Osteocyte (in vitro differentiated cells): ENCODE measurements at places on chromosomes 12 and 14. TPM values are rescaled to one million over a fixed set of nuclear protein-coding genes. Genes with fewer than 3 reads are reported as not detected.

- no peak for DNase-seq
- H3K36me3 ChIP-seq: no peaks in the 10 kb centered on the region
- no peaks in the 10 kb centered on the region for H3K27me3 ChIP-seq
These were observed 532.8 kb downstream of the FUT8 start for GRCh38 chr14:65945327-65945726.

DNA sequence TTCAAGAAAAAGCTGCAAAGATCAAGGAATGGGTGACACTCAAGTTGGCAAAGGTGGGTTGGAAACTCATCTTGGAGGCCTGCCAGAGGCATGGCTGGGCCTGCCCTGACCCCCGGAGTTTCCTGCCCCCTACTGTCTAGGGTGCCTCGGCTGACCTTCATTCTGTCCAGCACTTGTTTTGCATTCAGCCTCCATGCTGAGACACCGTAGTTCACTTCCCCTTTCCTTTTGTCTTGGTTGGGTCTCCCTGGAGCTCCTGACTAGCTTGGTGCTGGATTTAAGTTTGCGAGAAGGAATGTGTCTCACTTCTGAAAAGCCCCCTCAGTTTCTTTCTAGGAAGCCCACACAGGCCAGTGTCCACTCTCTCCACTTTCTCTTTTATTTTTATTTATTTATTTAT is 26.5 kb downstream of the PLEKHH1 start:
- no peaks in the 10 kb centered on the region for H3K4me1 ChIP-seq
- H3K27me3 ChIP-seq: peaks cover 5% of the 10 kb centered on the region
- H3K4me3 ChIP-seq: no peak overlapping the region
- no peaks in the 10 kb centered on the region for H3K36me3 ChIP-seq
- no peak for DNase-seq

- H3K4me3 ChIP-seq: no peak overlapping the region
- no peaks in the 10 kb centered on the region for H3K27me3 ChIP-seq
- no peak for DNase-seq
- no peaks in the 10 kb centered on the region for H3K36me3 ChIP-seq
These were observed 2.4 kb upstream of the NUMB start for GRCh38 chr14:73460691-73461127.

- H3K4me3 ChIP-seq: peak overlapping the region; percentile 60
- no peak for DNase-seq
- no peaks in the 10 kb centered on the region for H3K36me3 ChIP-seq
- peaks cover 4% of the 10 kb centered on the region for H3K27me3 ChIP-seq
- H3K4me1 ChIP-seq: peaks cover 25% of the 10 kb centered on the region
These were observed 573 bp downstream of the CKB start for GRCh38 chr14:103521951-103522563.

- peaks cover 4% of the 10 kb centered on the region for H3K4me1 ChIP-seq
- no peak overlapping the region for H3K27ac ChIP-seq
- H3K36me3 ChIP-seq: no peaks in the 10 kb centered on the region
- DNase-seq: no peak
These were observed 163.0 kb upstream of the FRMD6 start for GRCh38 chr14:51488569-51489220.

DNA sequence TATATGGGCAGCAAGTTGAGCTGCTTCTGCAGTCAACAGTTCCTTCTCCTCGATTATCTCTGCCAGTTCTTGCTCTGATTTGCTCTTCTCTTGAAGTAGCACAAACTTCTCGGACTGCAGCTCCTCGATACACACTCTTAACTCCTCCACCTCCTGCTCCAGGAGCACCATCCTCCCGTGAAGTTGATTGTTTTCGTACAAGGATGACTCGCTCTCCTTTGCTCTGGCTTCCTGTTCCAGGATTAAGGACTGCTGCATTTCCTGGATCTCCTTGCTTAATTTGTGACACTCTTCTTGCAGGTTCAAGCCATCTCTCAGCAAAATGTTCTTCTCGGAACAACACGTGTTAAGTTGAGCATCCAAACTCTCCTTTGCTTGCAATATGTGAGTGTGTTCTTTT is 56.2 kb upstream of the VPS33A start:
- no peak overlapping the region for H3K4me3 ChIP-seq
- H3K4me1 ChIP-seq: peaks cover 4% of the 10 kb centered on the region
- peaks cover 48% of the 10 kb centered on the region for H3K36me3 ChIP-seq
- no peaks in the 10 kb centered on the region for H3K27me3 ChIP-seq
- no peak for DNase-seq
- no peak overlapping the region for H3K27ac ChIP-seq

GRCh38 chr12:48194799-48195201 is 8.3 kb downstream of the OR10AD1 start:
- H3K4me1 ChIP-seq: peaks cover 11% of the 10 kb centered on the region
- H3K4me3 ChIP-seq: no peak overlapping the region
- peaks cover 48% of the 10 kb centered on the region for H3K27me3 ChIP-seq
- H3K27ac ChIP-seq: no peak overlapping the region

DNA sequence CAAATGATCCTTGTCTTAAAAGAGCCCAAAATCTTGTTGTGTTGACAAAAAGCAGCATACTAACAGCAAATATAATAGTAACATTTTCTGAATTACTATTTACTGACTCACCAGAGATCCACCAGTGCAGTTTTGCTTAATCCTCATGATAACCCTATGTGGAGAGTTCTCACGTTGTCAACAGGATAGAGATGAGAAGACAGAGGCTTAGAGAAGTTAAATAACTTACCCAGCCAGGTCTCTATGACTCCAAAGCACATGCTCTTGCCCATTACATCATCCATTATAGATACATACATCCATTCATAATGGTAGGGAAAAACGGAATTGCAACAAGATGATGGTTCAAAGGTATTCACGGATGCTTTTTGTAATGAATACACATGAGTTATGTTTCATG is 111.9 kb downstream of the PAX9 start:
- peaks cover 3% of the 10 kb centered on the region for H3K27me3 ChIP-seq
- no peaks in the 10 kb centered on the region for H3K36me3 ChIP-seq
- peaks cover 7% of the 10 kb centered on the region for H3K4me1 ChIP-seq
- DNase-seq: no peak

DNA sequence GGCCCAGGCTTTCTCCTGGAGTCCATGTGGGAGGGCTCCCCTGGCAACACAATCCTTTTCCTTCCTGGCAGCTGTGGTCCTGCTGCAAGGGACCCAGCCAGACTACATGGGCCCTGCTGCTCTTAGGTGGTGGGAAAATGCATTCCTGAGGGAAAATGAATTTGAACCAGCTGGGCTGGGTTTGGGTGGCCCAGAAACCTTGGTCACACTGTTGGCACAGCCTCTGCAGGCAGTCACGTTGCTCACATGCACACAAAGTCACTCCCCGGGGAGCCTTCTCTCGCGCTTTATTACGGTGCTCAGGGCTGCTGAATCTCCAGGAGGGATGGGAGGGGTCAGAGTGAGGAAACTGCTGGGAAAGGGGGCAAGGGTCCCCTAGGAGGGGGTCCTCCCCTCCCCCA is 17.2 kb downstream of the PLEKHG3 start:
- peaks cover 91% of the 10 kb centered on the region for H3K4me1 ChIP-seq
- H3K36me3 ChIP-seq: peaks cover 7% of the 10 kb centered on the region
- H3K27me3 ChIP-seq: no peaks in the 10 kb centered on the region
- H3K27ac ChIP-seq: peak overlapping the region; percentile 83

- H3K4me1 ChIP-seq: no peaks in the 10 kb centered on the region
- no peak overlapping the region for H3K27ac ChIP-seq
- H3K27me3 ChIP-seq: peaks cover 24% of the 10 kb centered on the region
These were observed 272.0 kb upstream of the E2F7 start for GRCh38 chr12:77337362-77337761.

DNA sequence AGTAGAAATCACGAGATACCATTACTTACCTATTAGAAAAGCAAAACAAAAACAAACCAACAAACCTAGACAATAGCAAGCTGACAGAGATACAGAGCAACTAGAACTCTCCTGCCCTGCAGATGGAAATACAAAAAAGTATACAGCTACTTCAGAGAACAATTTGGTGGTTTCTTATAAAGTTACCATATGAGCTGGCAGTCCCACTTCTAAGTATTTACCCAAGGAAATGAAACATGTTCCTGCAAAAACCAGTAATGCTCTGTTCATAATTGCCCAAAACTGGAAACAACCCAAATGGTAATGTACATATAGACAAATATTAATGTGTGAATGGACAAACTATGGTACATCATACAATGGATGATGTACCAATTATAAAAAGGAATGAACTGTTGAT is 31.7 kb downstream of the FUT8 start:
- peaks cover 12% of the 10 kb centered on the region for H3K4me1 ChIP-seq
- DNase-seq: no peak
- no peak overlapping the region for H3K27ac ChIP-seq
- no peaks in the 10 kb centered on the region for H3K36me3 ChIP-seq
- H3K27me3 ChIP-seq: no peaks in the 10 kb centered on the region
- H3K4me3 ChIP-seq: no peak overlapping the region

GRCh38 chr14:51534610-51535011 is 117.1 kb upstream of the FRMD6 start:
- no peak overlapping the region for H3K4me3 ChIP-seq
- no peaks in the 10 kb centered on the region for H3K27me3 ChIP-seq
- H3K36me3 ChIP-seq: no peaks in the 10 kb centered on the region

- no peak for DNase-seq
- H3K4me3 ChIP-seq: no peak overlapping the region
- H3K27ac ChIP-seq: no peak overlapping the region
- H3K36me3 ChIP-seq: no peaks in the 10 kb centered on the region
- no peaks in the 10 kb centered on the region for H3K4me1 ChIP-seq
These were observed 219.3 kb downstream of the RMST start for GRCh38 chr12:97681612-97682504.

DNA sequence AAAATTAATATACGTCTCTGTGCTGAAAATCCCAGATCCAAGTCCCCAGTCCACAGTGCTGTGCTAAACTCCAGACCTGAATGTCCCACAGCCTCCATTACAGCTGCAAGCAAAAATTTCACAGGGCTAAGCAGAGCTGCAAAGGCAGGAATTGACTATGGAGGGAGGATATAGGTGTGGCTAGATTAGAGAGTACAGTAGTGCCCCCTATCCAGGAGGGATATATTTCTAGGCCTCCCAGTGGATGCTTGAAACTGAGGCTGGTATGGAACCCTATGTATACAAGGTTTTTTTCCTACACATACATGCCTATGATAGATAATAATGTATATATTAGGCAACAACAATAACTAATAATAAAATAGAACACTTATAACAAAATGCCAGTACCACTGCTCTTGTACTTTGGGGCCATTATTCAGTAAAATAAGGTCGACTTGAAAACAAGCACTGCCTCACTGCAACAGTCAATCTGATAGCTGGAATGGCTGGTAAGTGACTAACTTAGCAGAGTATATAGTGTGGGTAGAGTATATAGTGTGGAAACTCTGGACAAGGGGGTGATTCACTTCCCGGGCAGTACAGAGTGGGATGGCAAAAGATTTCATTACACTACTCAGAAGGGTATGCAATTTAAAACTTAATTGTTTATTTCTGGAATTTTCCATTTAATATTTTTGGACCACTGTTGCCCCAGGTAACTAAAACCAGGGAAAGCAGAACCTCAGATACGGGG is 82.7 kb downstream of the C14orf132 start:
- H3K36me3 ChIP-seq: no peaks in the 10 kb centered on the region
- peaks cover 4% of the 10 kb centered on the region for H3K27me3 ChIP-seq
- H3K4me3 ChIP-seq: no peak overlapping the region
- H3K27ac ChIP-seq: no peak overlapping the region

- no peaks in the 10 kb centered on the region for H3K36me3 ChIP-seq
- peaks cover 2% of the 10 kb centered on the region for H3K4me1 ChIP-seq
- H3K4me3 ChIP-seq: no peak overlapping the region
- H3K27ac ChIP-seq: no peak overlapping the region
- DNase-seq: no peak
These were observed 137.2 kb upstream of the ARHGAP5 start for GRCh38 chr14:31939934-31940333.

DNA sequence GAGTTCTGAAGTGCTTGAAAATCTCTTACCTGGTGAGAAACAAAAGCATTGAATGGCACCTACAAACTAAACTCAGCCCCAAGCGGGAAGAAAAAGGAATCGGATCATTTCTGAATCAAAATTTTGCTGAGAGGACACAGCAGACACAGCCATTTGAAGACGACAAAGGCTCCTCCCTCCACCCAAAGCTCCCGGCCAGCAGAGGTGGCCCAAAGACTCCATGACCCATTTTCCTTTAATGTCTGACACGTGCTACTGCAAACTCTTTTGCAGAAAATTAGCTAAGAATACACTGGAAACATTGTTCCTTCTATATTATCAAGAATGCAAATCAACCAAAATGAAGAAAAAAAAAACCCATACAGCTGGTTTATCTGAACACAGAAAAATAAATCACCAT is 85.9 kb upstream of the FOXN3 start:
- DNase-seq: no peak
- peaks cover 4% of the 10 kb centered on the region for H3K36me3 ChIP-seq
- peaks cover 34% of the 10 kb centered on the region for H3K4me1 ChIP-seq
- no peaks in the 10 kb centered on the region for H3K27me3 ChIP-seq
- peak overlapping the region; percentile 18 for H3K27ac ChIP-seq

- H3K4me1 ChIP-seq: peaks cover 54% of the 10 kb centered on the region
- H3K27me3 ChIP-seq: no peaks in the 10 kb centered on the region
- peak overlapping the region; percentile 54 for H3K27ac ChIP-seq
- no peaks in the 10 kb centered on the region for H3K36me3 ChIP-seq
These were observed 6.3 kb downstream of the SCNN1A start for GRCh38 chr12:6368906-6369525.

DNA sequence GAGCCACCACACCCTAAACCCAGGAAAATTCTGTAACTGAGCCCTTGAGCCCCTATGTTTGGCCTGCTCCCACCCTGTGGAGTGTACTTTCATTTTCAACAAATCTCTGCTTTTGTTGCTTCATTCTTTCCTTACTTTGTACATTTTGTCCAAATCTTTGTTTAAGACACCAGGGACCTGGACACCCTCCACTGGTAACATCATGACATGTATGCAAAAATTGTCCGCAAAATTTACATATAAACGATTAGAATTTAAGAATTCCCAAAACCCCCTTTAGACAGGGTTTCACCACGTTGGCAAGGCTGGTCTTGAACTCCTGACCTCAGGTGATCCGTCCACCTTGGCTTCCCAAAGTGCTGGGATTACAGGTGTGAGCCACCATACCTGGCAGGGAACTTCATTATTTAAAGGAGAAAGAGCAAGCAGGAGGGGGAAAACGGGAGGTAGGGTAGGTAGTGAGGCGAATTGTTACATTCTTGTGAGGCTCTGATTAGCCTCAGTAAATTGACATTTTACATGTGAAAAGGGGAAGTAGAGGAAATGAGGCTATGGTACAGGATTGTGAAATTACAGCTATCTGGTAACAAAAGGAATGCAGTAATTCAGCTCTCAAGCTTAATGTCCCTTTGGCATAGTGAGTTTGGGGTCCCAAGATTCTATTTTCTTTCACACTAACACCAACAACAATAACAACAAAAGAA is 27.6 kb downstream of the TUBA1A start:
- no peaks in the 10 kb centered on the region for H3K4me1 ChIP-seq
- H3K27ac ChIP-seq: no peak overlapping the region
- no peak overlapping the region for H3K4me3 ChIP-seq
- H3K27me3 ChIP-seq: no peaks in the 10 kb centered on the region

- no peak overlapping the region for H3K4me3 ChIP-seq
- no peak for DNase-seq
- no peaks in the 10 kb centered on the region for H3K27me3 ChIP-seq
- no peaks in the 10 kb centered on the region for H3K36me3 ChIP-seq
- no peak overlapping the region for H3K27ac ChIP-seq
These were observed 150.1 kb downstream of the NAV3 start for GRCh38 chr12:77980782-77981181.

The HVCN1 gene
- total RNA-seq: 0.76 and 0.94 TPM in 2 replicates

The SMOC1 gene
- 1.4 and 2.0 TPM in 2 replicates for total RNA-seq

The FAM186B gene
- 0.30 and 0.50 TPM in 2 replicates for total RNA-seq

The MAP1LC3B2 gene
- total RNA-seq: 1.7 and 2.1 TPM in 2 replicates

The ARHGAP9 gene
- total RNA-seq: 1.5 and 2.1 TPM in 2 replicates

The TULP3 gene
- 30.8 and 31.2 TPM in 2 replicates for total RNA-seq

The DHRS4 gene
- total RNA-seq: 19.1 and 19.6 TPM in 2 replicates

The SRRM4 gene
- not detected in 2 replicates for total RNA-seq

The BCL2L2 gene
- 21.6 and 27.9 TPM in 2 replicates for total RNA-seq

The RTL1 gene
- not detected in 2 replicates for total RNA-seq
